ENCODE measurements at places on chromosomes 2 and 18.

- DNase-seq: no peak
These were observed 182.7 kb upstream of the SALL3 start for GRCh38 chr18:78796693-78797455.

GRCh38 chr2:225086915-225087314 lies 44.6 kb upstream of the DOCK10 start:
- no peak for DNase-seq

DNA sequence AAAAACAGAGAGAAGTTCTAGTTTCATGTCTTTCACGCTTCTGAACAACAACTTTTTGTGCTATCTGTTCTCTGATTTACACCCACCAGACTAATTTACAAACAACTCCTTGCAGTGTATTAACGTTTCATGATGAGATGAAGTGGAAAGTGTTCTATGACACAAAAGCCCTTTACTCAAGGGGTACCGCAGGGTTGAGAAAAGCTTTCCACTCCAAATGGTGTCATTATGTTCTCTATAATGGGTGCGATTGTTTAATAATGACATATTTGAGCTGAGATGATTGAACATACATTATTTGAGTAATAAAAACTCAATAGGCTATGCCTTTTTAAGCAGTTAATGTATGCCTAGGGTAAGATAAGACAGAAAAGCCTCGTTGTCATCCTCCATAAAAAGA lies 76.3 kb downstream of the ACTR3 start:
- no peak for DNase-seq

DNA sequence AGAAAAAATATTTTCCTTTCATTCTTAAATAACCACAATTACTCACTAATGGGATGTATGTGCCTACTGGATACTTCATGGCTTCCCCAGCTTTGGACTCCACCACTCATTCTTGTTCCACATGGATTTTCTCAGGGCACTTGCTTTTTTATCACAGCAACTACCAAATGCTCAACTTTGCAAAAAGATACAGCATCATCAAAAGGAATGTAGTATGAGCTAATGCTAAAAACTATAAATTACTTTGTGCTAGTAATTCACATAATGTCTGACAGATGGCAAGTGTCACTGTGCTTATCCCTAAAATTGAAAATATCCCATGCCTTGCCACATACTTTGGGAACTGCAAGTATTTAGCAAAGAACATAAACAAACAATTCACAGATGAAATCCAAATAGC lies 130.4 kb upstream of the ZFP36L2 start:
- peak; percentile 17 for DNase-seq

DNA sequence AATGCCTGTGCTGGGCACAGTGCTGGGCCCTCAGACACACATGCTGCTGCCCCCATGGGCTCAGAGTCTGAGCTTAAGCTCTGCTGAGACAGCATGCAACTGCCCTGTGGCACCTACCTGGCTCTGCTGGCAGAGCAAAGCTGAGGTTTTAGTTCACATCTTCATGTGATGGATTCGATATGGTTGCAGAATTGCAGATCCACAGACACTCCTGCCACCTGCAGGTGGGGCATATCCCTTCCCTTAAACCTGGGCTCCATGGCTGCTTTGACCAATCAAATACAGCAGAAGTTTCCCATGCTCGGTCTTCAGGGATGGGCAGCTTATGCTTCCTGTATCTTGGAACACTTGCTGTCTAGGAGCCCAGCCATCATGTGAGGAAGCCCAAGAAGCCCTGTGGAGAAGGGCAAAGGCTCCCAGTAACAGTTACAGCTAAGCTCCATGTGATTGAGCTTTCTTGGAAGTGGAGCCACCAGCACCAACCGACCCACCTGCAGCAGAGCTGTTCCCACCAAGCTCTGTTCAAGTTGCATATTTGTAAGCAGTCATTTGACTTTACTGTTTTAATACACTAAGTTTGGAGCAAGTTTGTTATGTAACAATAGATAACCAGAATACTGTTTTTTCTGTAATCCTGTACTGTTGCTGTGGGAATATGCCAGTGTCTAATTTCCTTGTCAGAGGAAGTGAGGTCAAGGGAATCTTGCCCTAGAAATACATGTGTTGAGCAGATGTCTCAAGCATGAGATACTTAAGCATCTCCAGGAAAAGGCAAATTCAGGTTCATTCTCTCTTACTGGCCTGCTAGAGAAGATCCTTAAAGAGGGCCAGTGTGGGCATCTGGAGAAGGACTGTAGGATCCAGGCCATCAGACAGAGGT lies 79.3 kb downstream of the SH3RF3 start:
- no peak for DNase-seq

GRCh38 chr2:28219758-28220368 lies 172.8 kb upstream of the FOSL2 start:
- DNase-seq: no peak

GRCh38 chr2:225041207-225041850 lies 939 bp downstream of the DOCK10 start:
- DNase-seq: peak; percentile 45

DNA sequence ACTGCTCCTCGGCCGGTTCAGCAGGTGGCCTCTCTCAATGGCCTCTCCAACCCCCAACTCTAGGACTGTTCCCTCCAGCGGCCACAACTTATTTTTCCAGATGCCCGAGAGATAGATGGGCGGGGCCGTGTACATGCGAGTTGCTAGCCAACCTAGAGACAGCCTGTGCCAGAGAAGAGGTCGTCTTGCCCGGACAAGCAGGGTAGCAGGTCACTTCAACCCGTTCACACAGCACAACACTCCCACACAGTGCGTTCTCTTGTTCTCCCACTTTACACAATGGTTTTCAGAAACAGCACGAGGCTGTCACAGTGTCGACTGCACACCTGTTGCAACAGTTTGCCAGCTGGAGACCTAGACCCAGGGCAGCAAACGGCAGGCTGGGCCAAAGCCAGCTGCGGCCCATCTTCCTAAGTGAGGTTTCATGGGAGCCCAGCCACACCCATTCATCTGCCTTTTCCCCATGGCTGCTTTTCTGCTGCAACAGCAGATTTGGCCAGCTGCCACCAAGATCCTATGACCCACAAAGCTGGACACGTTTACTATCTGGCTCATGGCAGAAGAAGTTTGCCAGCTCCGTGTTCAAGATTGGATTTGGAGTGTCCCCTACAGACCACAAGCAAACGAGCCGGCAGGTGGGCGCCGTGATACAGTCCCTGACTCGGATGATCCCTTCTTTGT lies 7.3 kb upstream of the PRLH start:
- peak; percentile 64 for DNase-seq

DNA sequence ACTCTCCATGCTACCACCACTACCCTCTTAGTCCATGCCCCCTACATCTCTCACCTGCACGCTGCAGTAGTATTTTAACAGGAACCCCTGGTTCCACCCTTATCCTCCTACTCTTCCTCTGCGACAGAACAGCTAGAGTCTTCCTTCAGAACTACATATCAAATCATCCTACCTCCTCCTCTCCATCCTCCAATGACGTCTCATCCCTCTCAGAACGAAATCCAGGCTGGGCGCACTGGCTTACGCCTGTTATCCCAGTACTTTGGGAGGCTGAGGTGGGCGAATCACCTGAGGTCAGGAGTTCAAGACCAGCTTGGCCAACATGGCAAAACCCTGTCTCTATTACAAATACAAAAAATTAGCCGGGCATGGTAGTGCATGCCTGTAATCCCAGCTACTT lies 10.3 kb upstream of the KIF3C start:
- DNase-seq: no peak

DNA sequence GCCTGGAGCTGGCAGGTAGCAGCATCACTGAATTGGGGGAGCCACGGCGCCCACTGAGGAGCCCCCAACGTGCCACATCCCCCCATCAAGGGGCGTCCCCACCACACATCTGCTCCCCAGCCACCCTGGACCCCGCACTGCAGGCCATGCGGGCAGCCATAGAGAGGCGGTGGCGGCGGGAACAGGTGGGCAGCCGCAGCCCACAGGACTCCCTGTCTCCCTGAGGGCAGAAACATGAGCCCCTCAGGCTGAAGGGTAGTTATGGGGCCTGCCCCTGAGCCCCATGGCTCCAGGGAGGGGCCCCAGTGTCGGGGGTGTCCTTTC lies 26.6 kb downstream of the CROCC2 start:
- DNase-seq: no peak

DNA sequence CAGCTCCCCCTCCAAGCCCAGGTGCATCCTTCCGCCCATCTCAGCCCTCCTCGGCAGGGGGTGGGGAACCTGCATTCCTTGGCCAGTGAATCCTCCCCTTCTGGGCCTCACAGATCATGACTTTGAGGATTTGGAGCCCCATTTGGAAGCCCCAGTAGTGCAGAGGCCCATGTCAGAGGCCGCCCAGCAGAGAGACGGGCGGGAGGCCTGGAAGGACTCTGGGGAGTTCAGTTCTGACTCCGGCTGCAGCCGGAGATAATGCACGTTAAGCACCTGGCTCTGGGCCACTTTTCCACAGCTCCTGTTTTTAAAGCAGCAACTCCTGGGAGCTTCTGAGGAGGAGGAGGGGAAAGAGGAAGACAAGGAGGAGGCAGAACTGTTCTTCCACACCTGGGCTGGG lies 14.9 kb downstream of the ATOH8 start:
- DNase-seq: no peak

- DNase-seq: no peak
These were observed 44.0 kb downstream of the GYPC start for GRCh38 chr2:126699716-126700581.

GRCh38 chr2:71070294-71071093 lies 2.0 kb downstream of the NAGK start:
- peak; percentile 41 for DNase-seq

GRCh38 chr2:164739966-164740365 lies 101.7 kb downstream of the COBLL1 start:
- DNase-seq: peak; percentile 70

GRCh38 chr2:96099861-96100798 lies 16.2 kb downstream of the ADRA2B start:
- no peak for DNase-seq

GRCh38 chr2:69211686-69212085 lies 175.3 kb downstream of the GFPT1 start:
- no peak for DNase-seq
